Cerebellum (tissue), 4 donors: ENCODE measurements at places on chromosomes 7 and 10. TPM values are rescaled to one million over a fixed set of nuclear protein-coding genes. Genes with fewer than 3 reads are reported as not detected.

The C10orf53 gene
- 0.18 TPM for total RNA-seq

The MMP21 gene
- 0.09 TPM for total RNA-seq

The FGFR2 gene
- total RNA-seq: 28.7 TPM

The OR2A12 gene
- total RNA-seq: not detected

The PDE6C gene
- not detected for total RNA-seq

The AKR1E2 gene
- total RNA-seq: 26.3 TPM

The EMX2 gene
- 0.09 TPM for total RNA-seq

The ESYT2 gene
- total RNA-seq: 41.6 TPM

The VAX1 gene
- not detected for total RNA-seq

The IFIT2 gene
- total RNA-seq: 3.4 TPM

The DIP2C gene
- 32.5 TPM for total RNA-seq

The ADAM12 gene
- 16.7 TPM for total RNA-seq

The ACSM6 gene
- not detected for total RNA-seq

The AKR1C3 gene
- 1.6 TPM for total RNA-seq

The SH2B2 gene
- 9.9 TPM for total RNA-seq

The PPA1 gene
- total RNA-seq: 137 TPM

The LLCFC1 gene
- total RNA-seq: not detected

The SPDYE2B gene
- total RNA-seq: not detected

The SGCE gene
- 118 TPM for total RNA-seq

The ZNF488 gene
- total RNA-seq: 2.9 TPM

The NEBL gene
- 38.9 TPM for total RNA-seq

The GPNMB gene
- total RNA-seq: 5.2 TPM

The CNPY1 gene
- total RNA-seq: 19.4 TPM

The ZNF365 gene
- 5.5 TPM for total RNA-seq

The AKR1C4 gene
- not detected for total RNA-seq

The MUC3A gene
- 1.5 TPM for total RNA-seq

The PEX1 gene
- total RNA-seq: 52.7 TPM

The ZDHHC16 gene
- total RNA-seq: 28.4 TPM

The ZNF503 gene
- 1.2 TPM for total RNA-seq

The RASSF4 gene
- 26.5 TPM for total RNA-seq
